Keratinocyte (primary cell): ENCODE measurements at places on chromosomes 6 and 20.
A peak's percentile ranks its signal among the peaks of the same experiment; 100 is the strongest.

- no peak for DNase-seq
Observed at GRCh38 chr6:139236105-139236504, 55.7 kb downstream of the TXLNB start.

GRCh38 chr6:49634836-49635218, 1.8 kb downstream of the RHAG start:
- DNase-seq = no peak

DNA sequence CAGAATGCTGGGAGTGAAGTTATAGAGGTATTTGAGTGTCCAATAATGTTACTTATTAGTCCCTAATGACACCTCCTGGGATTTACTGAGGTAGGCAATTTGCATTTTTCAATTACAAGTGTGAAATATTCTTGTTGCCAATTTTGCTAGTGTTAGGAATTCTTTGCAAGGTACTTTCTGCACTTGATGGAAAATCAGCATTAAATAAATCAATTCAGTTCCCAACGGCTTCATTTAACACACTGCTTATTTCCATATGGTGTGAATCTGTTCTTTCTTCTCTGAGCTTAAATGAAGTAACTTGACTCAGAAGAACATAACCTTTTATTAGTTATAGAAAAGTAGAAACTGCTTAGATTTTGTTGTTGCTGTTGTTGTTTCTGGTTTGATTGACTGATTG, 21.2 kb downstream of the CCN2 start:
- no peak for DNase-seq

GRCh38 chr20:3935295-3935955, 46.2 kb downstream of the PANK2 start:
- no peak for DNase-seq

DNA sequence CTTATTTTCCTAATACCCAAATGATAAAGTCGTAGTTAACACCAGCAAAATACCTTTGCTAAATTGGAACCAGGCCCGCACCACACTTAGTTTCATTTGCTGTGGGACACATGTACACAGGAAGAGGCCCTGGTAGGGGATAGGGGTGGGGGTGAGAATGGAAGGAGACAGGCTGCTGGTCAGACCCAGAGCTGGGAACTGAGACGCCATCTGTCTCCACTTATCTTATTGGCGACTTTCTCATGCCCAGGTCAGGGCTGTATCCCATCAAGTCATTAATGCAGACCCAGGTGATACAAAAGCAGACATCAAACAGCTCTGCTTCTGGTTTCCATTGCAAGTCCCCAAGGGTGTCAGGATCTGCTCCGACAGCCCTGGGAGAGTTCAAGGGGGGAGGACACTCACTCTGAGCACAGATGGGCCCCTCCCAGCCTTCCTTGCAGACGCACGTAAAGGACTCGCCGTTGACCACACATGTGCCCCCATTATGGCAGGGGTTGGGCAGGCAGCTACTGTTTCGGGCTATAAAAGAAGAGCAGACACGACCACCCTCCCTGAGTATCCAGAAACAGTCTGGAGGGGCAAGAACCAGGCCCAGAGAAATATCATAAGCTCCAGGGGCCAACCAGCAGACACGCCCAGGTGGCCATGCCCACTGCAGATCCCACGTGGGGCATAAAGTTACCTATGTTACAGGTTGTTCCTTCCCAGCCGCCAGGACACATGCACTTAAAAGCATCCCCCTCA, 29.2 kb downstream of the JAG1 start:
- no peak for DNase-seq

GRCh38 chr6:164563924-164564323, 745.5 kb downstream of the C6orf118 start:
- no peak for DNase-seq

- no peak for DNase-seq
Observed at GRCh38 chr6:155599160-155599559, 143.5 kb upstream of the NOX3 start.

GRCh38 chr20:8330785-8331695, 199.0 kb downstream of the PLCB1 start:
- DNase-seq = no peak

GRCh38 chr6:147577488-147577887, 69.0 kb downstream of the SAMD5 start:
- no peak for DNase-seq

DNA sequence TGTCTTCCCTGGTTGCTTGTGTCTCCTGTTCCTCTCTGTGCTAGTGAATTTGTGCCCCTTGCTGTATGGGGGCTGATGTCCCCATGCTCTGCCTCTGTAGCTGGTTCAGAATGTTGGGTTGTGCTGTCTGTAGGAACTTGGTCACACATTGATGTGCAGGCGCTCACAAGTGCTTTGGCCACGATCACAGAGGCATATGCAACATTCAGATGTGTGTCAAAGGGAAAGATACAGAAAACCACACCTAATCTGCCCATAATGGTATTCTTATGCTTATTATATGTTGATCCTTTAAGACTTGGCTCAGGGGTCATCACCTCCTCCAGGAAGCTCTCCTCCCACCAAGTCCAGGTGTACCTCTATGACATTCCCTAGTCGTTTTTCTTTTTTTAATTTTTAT, 17.1 kb upstream of the DHX35 start:
- no peak for DNase-seq

DNA sequence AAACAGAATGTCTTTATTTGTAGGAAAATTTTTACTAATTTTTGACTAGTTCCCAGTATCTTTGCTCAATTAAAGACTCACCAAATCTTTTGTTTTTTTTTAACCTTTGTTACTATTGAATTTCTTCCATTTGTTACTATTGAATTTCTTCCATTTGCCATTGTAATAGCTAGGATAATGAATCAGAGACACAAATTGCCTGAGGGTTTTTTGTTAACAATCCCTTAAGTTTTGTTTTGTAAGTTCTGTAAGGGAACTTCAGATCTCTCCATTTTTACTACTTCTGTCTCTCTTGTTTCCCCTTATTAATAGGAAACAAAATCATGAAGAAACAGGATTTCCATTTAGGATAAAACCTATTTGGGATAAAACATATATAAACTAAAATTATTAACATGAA, 104.3 kb downstream of the MAP3K4 start:
- DNase-seq = no peak

- no peak for DNase-seq
Observed at GRCh38 chr20:42901689-42902440, 287.8 kb downstream of the PTPRT start.

GRCh38 chr20:51008718-51009117, 14.2 kb downstream of the KCNG1 start:
- no peak for DNase-seq

DNA sequence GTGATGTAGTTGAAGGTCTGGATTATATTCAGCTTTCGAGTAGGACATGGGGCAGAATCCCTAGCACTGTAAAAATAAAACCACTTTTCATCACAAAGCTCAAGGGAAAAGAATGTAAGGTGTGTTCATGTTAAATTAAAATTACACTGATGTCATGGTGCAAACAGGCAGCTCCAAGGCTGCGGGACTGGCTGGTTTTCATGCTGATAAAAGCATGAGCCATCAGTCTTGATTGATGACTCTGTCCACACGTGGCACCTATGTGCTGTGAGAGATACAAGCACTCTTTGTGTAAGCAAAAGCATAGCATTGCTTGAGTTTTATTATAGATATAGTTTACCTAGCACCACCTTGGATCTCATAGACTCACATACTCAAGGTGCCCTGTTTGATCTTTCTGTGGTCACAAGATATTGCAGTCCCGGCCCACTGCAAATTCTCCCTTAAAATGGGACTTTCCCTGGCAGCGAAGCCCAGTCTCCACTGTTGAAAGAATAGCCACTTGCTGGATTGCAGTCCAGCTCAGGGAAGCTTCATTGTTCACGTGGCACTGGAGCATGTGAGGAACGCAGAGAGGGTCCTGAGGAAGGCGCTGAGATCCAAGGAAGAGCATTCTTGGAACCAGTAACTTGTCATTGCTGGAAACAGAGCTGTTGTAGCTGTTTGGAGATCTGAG, 90.6 kb downstream of the TIAM2 start:
- peak; percentile 17 for DNase-seq

GRCh38 chr6:157554747-157555146, 173.8 kb downstream of the ZDHHC14 start:
- no peak for DNase-seq

- DNase-seq = no peak
Observed at GRCh38 chr6:32829495-32829894, 9.0 kb downstream of the TAP2 start.

DNA sequence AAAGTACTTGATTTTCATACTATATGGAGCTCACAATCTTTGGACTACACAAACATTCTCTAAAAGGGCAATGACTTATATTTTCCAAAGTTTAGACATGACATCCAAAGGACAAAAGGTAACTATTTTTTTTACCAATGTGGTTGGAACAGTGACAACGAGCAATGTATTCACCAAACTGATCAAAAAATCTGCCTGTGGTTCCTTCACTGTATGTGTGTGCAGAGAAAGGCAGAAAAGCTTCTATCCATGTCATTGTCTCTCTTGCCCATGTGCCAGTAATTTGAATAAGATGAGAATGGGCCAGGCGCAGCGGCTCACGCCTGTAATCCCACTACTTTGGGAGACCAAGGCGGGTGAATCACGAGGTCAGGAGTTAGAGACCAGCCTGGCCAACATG, 25.5 kb downstream of the MCUR1 start:
- DNase-seq = no peak

DNA sequence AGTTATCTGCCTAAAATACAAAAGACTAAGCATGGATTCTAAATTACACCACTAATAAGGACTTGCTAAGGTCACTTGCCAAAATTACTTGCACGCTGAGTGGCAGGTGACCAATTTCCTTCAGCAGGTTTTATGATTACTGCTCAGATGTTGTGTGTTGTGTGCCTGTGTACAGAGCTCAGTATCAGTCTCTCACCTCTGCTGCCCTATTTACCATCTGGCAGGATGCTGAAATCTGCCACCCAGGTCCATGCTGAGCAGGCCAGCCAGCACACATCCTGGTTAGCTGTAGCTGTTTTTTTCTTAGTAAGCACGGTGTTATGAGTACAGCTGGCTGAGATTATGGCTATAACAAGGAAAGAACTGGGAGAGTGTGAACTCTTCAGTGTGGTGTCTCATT, 34.0 kb downstream of the ELOVL4 start:
- no peak for DNase-seq

DNA sequence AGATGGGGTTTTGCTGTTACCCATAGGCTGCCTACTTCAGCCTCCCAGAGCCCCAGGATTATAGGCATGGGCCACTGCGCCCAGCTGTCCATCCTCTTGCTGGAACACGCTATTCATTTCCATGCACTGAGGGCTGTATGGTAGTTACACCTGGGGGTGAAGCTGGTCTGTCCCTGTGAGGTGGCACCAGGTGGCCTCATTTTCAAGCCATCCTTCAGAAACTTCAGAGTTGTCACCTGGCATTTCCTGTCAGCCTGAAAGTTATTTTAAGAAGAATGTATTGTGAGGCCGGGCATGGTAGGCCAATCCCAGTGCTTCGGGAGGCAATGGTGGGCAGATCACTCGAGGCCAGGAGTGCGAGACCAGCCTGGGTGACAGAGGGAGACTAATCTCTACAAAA, 147.6 kb downstream of the DTNBP1 start:
- no peak for DNase-seq

GRCh38 chr6:148375401-148375800, 32.8 kb downstream of the SASH1 start:
- DNase-seq = no peak

DNA sequence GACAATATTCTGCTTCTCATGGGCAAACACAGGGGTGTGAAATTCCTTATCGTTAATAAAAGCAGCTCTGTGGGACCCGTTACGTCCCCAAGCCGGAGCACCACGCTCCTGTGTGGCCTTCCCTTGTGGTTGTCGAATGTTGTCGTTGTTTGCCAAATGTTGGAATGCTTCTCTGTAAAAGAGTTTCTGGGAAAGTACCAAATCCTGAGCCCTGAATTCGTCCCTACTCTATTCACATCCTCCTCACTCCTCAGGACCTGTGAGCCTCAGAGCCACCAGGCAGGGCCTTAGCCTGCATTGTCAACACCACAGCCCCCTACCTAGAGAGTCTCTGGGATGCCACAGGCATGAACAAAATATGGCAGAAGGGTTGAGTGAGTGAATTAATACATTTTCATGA, 64.0 kb downstream of the THBS2 start:
- DNase-seq = no peak

GRCh38 chr20:40279390-40279789, 409.6 kb downstream of the MAFB start:
- DNase-seq = peak; percentile 4

DNA sequence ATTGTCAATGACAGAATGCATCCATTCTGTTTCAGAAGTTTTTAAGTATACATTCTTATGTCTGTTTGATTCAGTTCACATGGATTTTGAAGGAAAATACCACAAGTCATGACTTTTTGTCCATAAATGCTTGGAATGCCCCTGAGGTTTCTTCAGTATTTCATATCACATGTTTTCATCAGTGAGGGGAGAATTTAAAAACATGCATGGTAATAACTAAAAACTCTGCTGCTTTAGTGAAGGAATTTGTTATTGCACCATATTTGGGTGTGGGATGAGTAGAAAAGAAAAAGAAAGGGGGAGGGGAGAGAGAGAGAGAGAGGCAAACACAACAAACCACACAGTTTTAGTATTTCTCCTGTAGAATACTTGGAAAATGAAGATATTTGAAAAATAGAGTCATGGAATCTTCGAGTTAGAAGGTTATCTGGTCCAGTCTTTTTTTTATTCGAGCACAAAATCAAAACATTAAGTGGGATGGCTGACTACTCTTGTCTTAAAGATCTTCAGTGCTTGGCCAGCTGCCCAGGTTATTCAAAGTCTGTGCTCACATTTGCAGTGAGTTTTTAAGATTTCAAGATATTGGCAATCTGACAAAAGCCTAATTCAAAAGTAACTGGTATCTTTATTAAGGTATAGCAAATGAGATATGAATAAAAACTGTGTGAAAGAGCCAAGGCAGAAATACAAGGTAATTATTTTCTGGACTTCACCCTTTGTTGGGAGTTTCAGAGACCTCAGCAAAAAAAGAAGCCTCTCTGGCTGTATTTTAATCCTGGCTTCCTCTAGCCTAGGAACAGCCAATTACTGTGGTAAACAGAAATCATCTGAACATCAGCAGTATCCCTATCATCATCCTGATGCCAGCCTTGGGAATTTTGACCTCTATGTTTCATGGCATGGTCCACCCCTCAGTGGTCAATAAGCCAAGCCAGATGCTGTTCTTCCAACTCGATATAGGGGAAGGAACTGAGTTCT, 687.9 kb upstream of the CITED2 start:
- no peak for DNase-seq

GRCh38 chr6:114432400-114432799, 89.6 kb upstream of the HS3ST5 start:
- DNase-seq = no peak

- no peak for DNase-seq
Observed at GRCh38 chr6:340991-341827, 48.9 kb downstream of the DUSP22 start.
